HuH-7.5 (cell line): ENCODE measurements at places on chromosomes 7 and 10.
A peak's percentile ranks its signal among the peaks of the same experiment; 100 is the strongest.

DNA sequence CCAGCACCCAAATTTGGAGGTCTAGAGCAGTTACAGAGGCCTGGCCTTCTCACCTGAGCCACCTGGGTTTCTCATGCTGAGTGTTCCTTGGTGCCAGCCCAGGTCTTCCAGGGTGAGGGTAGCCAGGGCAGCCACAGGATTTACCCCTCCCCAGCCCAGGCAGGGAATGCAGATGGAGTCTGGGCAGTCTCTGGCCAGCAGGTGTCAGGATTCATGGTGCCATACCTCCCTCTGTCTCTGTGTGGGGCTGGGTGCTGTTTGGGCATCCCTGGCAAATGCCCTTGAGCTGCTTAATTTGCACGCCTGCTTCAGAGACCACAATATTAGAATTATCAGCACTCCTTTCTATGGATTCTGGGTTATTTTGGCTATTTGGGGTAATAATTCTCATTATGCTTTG is 246.7 kb downstream of the GFRA1 start:
- no peak for DNase-seq

DNA sequence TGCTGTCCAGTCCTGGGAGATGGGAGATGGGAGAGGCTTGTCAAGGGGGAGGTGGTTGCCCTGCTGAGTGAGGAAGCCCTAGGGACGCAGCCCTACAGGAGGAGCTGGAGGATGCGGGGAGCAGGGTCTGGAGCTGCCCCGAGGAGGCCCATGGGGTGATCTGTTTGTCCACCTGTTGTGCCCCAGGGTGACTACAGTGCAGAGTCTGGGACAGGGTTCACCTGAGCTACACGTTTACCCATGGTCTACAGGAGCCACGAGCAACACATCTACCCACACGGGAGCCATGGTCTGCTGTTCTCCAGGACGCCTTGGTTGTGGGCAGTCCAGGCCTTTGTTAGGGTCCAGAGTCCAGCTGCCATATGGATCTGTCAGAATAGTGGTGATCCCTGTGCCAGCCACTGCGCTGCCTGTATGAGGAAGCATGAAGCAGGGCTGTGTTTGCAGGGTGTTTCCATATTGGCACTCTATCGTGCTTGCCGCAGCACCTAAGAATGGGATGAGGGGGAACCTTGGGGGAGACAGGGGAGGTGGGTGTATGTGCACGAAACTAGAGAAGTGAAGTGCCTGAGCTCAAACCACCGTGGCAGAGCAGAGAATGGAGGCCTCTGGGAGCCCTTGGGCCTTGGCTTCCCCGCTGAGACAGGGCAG is 23.7 kb downstream of the ZNF775 start:
- no peak for DNase-seq

DNA sequence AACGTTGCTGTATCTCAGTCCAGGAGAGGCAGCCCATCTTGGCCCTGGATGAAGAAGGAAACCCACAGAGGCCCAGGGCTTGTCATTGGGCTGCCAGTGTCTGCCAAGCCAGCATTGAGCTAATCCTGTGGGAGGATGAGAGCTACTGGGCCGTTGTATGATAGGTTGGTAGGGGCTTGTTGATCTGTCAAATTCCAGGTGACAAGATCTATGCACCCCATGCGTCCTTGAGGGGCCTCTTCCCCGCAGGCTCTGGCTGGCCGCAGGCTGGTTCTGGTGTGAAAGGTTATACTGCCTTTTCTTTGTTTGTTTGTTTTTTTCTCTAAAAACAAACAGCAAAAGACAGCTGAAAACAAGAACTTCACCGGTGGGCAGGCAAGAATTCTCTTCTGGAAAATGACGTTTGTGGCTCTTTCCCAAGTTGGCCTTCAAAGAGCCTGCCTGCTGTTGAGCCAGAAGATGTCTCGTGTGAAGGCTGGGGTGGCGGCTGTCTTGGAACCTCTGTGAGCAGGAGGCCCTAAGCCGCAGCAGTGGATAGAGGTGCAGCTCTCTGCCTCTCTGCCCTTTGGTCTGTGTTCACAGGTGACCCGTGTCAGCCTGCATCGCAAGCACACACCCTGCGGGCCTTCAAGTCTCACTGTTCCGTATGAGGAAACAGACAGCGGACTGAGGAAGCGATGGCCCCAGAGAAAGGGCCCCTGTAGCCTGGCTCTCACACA is 23.3 kb downstream of the CYP17A1 start:
- DNase-seq, result peak; percentile 51

DNA sequence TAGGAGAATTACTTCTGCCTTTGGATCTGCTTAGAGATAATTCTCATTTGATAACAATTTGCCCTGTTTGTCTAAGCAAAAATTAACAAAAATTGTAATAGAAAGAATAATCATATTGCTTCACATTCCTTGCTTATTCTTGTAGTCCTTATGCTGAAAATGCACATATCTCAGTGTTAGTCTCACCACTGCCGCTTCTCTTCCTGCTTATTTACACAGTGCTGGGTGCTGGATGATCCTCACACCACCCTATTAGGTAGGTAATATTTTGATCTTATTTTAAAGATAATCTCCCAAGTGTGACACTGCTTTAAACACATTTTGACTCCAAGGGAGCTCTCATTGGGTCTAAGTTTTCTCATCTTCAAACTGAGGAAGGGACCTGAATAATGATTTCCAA is 46.0 kb downstream of the ABCA13 start:
- no peak for DNase-seq

DNA sequence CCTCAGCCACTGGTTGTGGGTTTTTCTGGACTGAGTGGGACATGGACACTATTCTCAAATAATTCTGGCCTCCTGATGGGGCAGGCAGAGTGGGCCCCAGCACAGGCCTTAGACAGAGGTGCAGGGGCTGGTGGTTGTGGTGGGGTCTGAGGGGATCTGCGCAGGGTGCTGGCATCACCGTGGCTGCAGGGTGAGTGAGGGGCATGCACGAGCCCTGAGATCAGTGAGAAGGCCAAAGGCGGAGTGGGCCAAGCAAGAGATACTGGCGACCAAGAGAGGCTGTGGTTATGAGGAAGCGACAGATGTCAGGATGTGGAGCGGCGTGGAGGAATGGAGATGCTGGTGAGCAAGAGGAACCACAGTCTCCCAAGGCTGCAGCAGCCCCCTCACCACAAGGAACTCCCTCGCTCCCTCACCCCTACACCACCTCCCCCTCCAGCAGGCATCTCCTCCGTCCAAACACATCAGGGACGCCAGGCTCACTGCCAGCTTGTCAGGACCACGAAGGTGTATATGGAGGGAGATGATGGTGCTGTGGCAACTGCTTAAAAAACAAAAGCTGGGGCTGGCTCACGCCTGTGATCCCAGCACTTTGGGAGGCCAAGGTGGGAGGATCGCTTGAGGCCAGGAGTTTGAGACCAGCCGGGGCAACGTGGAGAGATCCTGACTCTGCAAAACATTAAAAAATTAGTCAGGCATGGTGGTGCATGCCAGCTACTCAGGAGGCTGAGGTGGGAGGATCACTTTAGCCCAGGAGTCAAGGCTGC is 9.6 kb downstream of the PRF1 start:
- no peak for DNase-seq

DNA sequence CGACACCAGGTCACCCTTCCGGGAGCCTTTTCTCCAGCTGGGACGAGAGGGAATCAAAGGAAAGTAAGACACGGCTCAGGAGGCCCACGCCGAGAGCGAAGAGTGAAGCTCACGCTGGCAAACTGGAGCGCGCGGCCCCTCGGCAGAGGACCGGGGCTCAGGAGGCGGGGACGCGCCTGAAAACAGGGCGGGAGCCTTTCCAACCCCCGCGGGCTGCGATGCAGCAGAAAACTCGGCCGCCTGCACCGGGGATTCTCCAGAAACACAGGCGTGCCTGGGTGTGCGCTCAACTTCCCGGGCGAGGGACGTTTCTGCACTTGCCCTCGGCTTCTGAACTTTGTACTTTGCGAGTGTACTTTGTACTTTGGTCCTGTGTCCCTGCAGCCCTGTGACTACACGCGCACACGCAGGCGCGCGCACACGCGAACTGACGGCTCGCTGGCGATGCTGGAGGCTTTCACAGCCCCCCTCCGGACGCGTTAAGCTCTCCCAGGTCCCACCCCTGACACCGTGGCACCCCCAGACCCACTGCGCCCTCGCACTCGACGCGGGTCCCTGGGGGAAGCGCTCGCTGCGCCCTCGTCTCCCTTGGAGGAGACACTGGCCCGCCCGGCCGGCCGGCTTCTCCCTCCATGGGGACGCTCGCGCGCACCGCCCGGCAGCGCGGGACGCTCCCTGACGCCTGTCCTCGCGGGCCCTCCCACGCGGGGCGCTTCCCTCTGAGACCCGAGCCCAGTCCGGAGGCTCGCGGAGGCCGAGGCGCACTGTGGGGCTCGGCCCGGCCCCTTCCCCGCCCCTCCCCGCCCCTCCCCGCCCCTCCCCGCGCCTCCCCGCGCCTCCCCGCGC is 588 bp upstream of the PAOX start:
- peak; percentile 75 for DNase-seq

GRCh38 chr10:36181426-36182178 is 539.5 kb upstream of the FZD8 start:
- DNase-seq, result no peak

- DNase-seq, result no peak
Measured at GRCh38 chr10:36759141-36759805, 366.1 kb upstream of the ANKRD30A start.

- DNase-seq, result no peak
Measured at GRCh38 chr10:72316748-72317435, 37.8 kb downstream of the DNAJB12 start.

- DNase-seq, result no peak
Measured at GRCh38 chr10:132394201-132394811, 2.7 kb upstream of the PWWP2B start.

DNA sequence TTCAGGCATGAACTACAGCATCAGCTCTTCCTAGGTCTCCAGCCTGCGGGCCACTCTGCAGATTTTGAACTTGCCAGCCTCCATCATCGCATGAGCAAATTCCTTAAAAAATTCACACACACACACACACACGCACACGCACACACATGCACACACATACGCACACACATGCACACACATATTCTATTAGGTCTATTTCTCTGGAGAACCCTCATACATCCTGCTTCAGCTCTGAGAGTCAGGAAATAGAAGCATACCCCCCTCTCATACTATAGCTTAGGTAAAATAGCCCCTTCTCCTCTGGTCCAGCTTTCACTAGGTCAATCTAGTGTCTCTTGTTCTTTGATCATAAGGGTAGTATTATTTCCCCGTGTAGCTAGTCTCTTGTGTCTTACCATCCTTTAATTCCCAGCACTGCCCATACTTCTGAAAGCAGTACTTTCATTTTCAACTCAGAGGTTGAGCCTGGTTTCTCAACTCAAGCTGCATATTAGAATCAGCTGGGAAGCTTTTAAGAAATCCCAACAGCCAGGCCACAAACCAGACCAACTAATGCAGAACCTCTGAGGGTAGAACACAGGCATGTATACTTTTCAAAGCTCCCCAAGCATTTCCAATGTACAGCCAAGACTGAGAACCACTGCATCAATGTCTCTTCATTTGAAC is 30.9 kb upstream of the ITGB8 start:
- no peak for DNase-seq

DNA sequence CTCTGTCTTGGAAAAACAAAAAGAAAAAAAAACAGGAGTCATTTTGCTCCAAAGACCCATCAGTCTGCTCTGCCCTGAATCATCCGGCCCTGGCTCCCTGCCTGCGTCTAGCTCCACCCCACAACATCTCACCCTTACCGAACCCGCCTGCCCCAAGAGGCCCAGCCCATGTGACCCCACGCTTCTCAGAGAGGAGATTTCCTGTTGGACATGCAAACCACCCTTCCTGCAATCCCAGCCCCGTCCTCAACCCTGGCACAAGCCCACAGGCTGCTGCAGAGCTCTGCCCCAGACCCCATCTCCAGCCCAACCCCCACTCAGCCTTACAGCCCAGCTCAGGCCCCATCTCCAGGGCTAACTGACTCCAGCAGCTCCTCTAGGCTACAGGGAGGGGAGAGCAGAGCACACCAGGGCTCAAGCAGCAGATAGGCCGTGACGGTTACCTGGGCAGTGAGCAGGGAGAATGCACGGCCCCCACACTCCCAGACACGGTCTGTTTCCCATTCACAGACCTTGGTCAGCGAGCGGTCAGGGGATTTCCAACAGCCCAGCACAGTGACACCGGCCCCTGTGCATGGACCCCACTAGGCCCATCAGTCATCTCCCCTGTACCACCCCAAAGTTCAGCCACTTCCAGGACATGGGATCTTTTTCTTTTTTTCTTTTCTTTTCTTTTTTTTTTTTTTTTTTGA is 69.9 kb upstream of the GTF2I start:
- peak; percentile 56 for DNase-seq

GRCh38 chr7:56107954-56108258 is 1.6 kb upstream of the CHCHD2 start:
- DNase-seq, result no peak

- DNase-seq, result no peak
Measured at GRCh38 chr7:2863461-2864066, 19.5 kb upstream of the GNA12 start.

GRCh38 chr7:137927386-137927785 is 74.5 kb downstream of the CREB3L2 start:
- DNase-seq, result no peak

DNA sequence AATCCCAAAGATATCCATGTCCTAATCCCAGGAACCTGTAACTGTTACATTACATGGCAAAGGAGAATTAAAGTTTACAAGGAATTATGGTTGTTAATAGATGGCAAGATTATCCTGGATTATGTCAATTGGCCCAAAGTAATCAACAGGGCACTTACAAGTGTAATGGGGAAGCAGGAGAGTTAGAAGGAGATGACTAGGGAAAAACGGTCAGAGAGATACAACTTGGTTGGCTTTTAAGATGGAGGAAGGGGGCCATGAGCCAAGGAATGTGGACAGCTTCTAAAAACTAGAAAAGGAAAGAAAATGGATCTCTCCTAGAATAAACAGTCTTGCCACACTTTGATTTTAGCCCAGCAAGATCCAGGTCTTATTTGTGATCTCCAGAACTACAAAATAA is 3.3 kb downstream of the JMJD1C start:
- no peak for DNase-seq

DNA sequence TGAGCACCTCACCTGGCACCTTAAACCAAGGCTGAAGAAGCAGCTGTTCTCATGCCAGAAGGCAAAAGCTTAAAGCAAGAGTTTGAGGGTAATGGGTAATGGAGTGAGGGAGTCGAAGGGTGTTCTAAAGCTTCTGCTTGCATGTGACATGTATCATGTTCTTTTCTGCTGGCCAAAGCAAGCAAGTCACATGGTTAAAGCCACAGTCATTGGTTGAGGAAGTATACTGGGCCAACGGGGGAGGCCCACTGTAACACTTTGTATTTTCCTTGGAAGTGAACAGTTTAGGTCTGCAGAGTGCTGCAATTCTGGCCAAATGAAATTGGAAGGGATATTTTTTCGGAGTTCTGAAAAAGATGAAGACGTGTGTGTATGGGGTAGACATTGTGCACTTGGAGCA is 75.7 kb downstream of the REEP3 start:
- DNase-seq, result no peak
